ENCODE measurements at places on chromosomes 4 and X.

- no peak for DNase-seq
Measured at GRCh38 chrX:108087792-108088191, 3.5 kb downstream of the PSMD10 start.

DNA sequence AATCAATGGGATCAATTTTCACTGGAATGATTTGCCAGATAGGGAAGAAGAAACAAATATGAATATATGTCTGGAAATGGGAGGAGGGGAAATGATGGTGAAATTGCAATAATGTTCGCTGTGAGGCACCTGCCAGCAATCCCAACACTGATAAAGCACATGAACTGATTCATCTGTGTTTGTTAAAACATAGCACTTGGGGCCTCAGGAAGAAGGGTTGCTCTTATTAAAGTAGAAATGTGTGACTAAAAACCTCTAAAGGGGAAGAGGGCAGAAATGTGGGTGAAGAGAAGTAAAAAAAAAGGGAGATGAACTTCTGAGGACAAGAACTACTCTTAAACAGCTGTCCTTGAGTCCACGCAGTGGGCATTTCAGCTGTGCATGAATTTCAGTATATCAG, 101.4 kb downstream of the C4orf51 start:
- DNase-seq: no peak

- DNase-seq: no peak
Measured at GRCh38 chr4:76607266-76607799, 172.3 kb downstream of the SHROOM3 start.

DNA sequence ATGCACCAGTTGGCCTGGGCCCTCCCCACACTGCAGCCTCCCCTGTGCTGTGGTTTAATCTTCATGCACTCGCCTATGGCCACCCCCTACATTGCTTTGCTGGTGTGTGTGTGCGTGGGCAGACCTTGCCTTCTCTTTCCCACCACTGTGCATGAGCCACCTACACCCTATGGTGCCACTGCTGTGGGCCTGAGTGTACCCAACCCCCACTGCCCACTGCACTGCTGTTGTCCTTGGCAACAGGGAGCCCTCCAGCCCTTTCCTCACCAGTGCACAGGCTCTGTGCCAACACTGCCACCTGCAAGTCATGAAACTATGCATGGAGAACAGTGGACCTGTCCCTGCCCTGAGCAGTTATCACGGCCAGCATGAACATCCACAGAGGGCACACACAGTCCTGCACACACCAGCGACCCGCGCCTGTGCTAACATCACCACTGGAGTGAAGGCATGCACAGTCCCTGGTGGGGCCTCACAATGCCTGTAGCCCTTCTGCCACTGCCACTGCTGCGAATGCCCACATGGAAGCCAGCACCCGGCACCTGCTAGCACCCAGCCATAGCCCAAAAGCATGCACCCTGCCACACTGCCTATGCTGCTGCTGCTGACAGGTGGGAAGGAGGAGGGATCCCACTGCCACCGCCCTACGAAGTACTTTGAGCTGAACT, 237.8 kb upstream of the ARSJ start:
- DNase-seq: no peak

DNA sequence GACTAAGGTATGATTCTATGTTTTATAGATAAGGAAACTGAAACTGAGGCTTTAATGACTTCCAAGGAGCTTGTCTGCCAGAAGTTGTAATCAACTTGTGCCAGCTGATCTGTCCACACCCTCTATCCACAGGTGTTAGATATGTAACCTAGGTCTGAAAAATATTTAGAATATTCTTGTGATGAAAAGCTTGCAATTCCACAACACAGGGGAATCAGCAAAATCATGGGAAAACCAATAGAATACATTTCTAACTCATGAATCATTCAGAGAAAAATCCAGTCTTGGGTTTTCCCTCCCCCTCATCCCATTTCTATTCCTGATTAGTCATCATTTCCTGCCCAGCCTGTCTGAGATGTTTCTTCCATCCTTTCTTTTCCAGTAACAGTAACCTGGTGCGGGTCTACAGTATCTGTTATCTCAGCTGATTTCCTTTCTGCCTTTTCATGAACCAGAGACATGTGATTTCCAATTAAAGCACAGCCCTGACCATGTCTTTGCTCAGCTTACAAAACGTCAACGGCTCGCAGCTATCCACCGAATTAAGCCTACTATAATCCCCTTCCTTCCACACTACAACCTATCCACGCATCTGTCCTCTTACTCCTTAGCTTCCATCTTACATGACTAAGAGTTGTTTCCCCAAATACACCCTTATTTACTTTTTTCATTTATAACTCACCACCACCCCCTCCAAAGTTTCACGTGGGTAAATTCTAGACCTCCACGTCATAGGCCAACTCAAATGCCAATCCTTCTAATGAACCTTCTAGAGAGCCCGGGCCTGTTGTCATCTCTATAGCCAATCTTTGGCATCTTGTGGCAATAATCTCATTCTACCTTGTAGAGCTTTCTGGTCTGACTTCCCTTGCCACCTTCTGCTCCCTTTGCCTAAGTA, 961 bp upstream of the NOCT start:
- no peak for DNase-seq

DNA sequence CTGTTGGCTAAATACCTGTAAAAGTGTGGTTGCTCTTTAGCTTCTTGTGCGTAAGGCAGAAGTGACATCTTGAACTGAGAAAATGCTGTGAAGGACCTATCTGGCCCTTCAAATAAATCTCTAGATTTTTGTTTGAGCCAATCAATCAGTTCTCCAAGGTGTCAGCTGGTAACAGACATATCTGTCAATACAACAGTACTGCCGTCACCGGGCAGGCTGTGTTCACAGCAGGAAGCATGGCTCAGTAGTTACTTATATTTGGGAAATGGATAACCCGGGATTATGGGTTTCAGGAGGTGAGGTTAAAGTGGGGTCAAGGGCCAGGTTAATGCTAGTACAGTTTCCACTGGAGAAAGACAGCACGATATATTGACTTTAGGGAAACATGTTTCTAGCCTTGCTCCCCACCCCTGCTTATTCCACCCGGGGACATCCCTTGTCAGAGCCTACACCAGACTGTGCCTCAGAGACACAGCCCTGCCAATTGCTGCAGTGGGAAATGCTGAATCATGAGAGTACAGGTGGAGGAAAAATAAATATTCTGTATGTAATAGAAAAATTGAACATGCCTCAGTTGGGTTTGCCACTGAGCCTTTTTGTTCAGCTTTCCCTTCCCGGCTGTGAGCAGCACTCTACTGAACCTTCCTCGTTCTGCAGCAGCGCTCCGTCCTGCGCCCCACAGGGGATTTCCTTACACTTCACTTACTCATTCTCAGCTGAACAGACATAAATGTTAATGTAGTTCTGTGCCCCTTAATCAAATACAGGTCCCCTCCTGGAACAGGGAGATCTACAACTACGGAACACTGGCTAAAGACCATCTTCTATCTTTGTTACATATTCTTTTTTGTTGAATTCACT, 121.1 kb downstream of the MGST2 start:
- DNase-seq: no peak

DNA sequence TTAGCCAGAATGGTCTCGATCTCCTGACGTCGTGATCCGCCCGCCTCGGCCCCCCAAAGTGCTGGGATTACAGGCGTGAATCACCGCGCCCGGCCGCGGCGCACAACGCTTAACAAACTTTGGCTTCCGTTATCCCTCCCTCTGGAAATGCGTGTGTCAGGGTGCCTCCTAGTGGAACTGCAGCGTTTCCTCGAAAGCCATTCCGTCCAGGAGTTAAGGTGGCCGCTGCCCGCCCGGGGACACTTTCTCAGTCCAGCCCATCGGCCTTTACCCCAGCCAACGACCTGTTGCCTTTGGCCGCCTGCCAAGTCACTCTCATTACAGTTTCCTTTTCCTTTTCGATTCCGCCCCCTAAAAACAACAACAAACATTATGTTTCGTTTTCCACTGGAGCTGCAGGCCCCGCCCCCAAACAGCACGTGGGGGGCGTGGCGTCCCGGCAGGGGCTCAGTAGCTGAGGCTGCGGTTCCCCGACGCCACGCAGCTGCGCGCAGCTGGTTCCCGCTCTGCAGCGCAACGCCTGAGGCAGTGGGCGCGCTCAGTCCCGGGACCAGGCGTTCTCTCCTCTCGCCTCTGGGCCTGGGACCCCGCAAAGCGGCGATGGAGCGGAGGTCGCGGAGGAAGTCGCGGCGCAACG, at the start of gene HERC5:
Gene HERC5 (plus strand): TSS at position 450 of the 637 bp plus-strand sequence. CDS start 151 bp downstream, at position 601.
- peak; percentile 48 for DNase-seq

GRCh38 chr4:858041-858481, 32.1 kb upstream of the CPLX1 start:
- no peak for DNase-seq

- no peak for DNase-seq
Measured at GRCh38 chr4:99383833-99384392, 31.4 kb upstream of the ADH1C start.

DNA sequence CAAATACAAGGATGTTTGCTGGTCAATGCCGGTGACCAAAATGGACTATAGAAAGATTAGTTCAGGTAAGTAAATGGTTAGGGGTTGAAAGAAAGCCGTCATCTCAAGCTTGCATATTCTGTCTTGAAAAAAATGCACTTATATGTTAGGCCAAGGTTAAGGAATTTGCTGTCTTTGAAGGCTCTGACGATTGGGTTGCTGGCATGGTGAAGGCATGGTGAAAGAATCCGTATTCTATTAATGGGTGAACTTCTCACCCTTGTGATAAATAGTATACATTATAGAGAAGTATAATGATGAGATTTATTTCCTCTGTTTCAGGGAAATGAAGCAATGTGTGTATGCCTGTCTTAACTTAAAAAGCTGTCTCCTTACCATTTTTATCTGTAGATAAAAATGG, 132.6 kb downstream of the ADGRL3 start:
- no peak for DNase-seq

GRCh38 chr4:55791666-55792065, 27.9 kb upstream of the EXOC1L start:
- no peak for DNase-seq

GRCh38 chr4:81620442-81620841, 148.7 kb upstream of the RASGEF1B start:
- no peak for DNase-seq

- DNase-seq: no peak
Measured at GRCh38 chr4:71287305-71287704, 51.5 kb upstream of the SLC4A4 start.

GRCh38 chrX:72159769-72160168, 21.8 kb upstream of the PIN4 start:
- no peak for DNase-seq

DNA sequence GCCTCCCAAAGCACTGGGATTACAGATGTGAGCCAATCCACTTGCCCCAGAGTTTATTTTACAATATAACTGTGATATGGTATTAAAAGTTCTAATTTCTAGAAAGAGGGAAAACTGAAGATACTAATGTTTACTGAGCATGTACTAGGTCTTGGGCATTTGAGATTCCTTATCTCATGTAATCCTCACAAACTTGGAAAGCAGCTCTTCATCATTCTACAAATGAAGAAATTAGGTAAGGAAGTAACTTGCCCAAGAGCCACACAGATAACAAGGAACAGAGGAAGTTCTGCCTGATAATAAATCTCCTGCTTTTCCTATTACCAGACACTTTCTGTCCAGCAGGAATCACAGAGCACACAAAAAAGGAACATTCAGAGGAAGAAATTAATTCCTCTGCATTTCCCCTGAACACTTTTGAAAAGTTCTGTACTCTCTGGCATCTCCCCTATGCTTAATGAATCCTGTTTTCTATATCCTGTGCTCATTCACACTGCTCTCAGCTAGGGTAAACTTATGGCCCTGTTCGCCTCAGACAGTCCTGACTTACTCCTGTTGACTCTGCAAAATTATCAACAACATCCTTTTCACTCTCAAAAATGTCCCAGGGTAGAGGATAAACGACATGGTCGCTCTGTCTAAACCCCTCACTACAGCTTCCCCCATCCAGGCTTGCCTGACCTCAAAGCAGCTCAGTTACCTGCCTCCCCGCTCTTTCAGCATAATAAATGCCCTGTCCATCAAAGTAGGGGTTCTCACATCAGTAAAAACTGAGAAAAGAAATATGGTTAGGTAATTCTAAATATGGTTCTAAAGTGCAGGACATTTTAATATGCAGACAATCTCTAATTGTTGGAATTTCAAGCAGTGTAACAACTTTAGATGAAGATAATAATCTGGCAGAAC, 13.6 kb downstream of the SH3RF1 start:
- no peak for DNase-seq

DNA sequence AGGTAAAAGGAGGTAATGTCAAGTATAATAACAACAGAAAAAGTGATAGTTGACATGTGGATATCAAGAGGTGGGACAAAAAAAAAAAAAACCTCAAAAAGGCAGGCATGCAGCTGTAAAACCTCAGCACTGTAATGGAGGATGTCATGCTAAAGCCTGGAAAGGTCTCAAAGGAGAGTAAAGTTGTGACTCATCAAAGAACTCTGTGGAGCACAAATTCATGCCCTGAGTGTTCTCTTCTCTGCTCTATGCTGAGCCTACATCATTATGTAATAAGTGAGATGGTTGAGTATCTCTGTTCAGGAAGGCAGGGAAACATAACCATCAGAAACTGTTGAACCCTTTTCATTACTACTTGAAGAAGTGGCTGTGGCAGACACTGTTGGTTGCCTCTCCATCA, 597.8 kb downstream of the BCOR start:
- no peak for DNase-seq

GRCh38 chrX:136310411-136310810, 9.6 kb downstream of the ADGRG4 start:
- no peak for DNase-seq

DNA sequence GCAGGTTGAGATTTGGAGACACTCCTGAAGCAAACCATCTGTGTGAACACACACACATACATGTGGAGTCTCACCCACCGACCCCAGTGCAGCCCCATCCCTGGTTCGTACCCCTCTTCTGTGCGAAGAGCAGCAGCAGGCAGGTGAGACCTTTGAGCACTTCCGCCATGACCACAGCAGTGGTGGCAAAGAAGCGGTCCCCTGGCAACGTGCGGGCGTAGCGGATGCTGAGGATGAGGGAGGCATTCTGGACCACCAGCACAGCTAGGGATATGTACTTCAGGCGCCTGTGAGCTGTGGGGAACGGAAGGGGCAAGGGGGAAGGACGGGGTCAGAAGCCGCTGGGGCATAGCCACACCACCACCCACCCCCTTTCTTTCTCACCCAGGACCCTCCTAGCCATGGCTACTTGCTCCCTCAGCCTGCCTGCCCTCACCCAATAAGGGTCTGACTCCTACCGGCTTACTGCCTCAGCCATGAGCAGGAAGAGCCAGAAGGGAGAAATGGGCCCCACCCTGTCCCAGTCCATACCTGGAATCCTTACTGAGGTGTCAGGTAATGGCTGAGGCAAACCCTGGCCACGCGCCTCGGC, 1.6 kb downstream of the SLC35A2 start:
- no peak for DNase-seq
